A549 treated with CpdA at 1 μM for 4 hours (cell line): ENCODE measurements at places on chromosomes 4 and X. TPM values are rescaled to one million over a fixed set of nuclear protein-coding genes. Genes with fewer than 3 reads are reported as not detected.

Gene TMEM35A
- not detected in 5 replicates for total RNA-seq

Gene HSPA4L
- 9.6 to 10.8 TPM (median 10.0 TPM) in 5 replicates for total RNA-seq

Gene HTR2C
- total RNA-seq = not detected in 5 replicates

Gene UGT2A1
- total RNA-seq = not detected in 5 replicates

Gene GYPA
- total RNA-seq = not detected in 5 replicates

Gene FRMPD3
- 0.09 to 0.17 TPM (median 0.13 TPM) in 5 replicates for total RNA-seq

Gene DNAAF6
- not detected in 5 replicates for total RNA-seq
